ENCODE measurements at places on chromosomes 16 and 17.

- DNase-seq, result no peak
Measured at GRCh38 chr16:23966597-23967394, 131.0 kb downstream of the PRKCB start.

- no peak for DNase-seq
Measured at GRCh38 chr16:66903544-66904427, 14.9 kb downstream of the CDH16 start.

- DNase-seq, result no peak
Measured at GRCh38 chr17:8439681-8440080, 4.0 kb downstream of the NDEL1 start.

DNA sequence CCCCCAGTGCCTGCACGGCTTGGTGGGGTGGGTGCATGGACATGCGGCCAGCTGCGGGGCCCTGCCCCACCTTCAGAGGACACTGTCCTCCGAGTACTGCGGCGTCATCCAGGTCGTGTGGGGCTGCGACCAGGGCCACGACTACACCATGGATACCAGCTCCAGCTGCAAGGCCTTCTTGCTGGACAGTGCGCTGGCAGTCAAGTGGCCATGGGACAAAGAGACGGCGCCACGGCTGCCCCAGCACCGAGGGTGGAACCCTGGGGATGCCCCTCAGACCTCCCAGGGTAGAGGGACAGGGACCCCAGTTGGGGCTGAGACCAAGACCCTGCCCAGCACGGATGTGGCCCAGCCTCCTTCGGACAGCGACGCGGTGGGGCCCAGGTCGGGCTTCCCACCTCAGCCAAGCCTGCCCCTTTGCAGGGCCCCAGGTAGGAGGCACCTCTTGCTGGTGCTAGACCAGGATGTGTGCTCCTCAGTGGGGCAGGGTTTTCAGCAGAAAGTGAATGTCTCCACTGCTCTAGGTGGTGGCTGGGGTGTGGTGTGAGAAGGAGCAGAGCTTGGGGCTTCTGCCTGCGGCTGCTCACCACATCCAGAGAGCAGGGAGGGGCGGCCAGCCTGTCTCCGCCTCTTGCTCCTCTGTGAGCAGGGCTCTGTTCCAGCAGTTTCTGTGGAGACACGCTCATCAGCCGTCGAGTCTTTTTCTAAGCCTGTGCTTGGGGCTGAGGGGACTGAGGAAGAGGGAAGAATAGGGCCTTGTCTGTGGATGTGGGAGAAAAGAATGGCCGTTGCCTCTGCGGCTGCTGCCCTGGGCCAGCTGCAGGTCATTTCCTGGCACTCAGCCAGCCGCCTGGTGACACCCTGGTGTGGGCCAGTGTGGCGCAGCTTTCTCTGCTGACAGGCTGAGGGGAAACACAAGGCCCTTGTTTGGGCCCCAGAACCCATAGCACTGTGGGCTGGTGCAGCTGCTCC, 2.2 kb downstream of the ZNF276 start:
- DNase-seq, result no peak

DNA sequence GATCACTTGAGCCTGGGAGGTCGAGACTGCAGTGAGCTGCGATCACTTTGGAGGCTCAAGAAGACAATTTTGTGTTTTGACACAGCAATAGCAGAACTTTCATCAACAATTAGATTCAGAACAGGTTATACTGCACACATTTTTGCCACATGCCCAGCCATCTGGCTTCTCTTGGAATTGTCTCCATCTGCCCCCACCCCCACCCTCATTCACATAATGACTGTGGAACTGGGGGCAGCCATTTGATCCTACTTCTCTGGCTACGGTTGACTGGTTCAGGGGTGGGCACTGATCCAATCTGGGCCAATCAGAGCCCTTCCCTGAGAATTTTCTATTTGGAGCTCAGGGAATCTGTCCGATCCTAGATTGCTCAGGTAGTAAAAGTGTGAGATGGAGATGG, 14.0 kb downstream of the TMEM92 start:
- DNase-seq, result no peak

DNA sequence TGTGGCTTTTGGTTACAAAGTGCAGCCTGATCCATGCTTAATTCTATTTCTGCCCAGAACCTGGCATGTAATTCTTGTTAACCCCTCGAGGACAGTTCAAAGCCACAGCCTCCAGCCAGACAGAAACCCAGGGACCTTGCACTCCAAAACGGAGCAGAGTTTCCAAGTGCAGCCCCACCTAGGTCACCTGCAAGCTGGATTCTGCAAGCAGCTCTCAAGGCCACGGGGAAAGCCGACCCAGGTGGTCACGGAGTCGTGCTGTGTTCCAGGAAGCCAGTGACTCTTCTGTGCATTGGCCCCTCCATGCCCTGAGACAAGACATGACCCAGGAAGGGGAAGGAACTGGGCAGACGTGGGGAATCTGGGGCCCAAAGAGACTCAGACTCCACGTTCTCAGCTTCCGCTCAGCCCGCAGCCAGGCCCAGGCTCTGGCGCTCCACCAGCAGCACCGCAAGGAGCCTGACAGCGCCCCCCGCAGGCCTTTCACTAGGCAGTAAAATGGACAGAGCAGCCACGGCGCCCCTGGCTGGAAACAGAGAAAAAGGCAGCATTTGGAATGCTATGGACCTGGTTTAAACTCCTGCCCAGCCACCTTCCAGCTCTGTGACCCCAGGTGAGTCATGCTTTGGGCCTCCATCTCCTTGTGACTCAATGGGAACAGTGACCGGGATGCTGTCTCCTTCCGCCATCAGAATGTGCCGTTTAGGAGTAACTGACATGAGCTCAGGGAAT, 27.3 kb upstream of the GSG1L start:
- DNase-seq, result peak; percentile 88

- no peak for DNase-seq
Measured at GRCh38 chr17:4693416-4693815, 10.5 kb downstream of the PELP1 start.

DNA sequence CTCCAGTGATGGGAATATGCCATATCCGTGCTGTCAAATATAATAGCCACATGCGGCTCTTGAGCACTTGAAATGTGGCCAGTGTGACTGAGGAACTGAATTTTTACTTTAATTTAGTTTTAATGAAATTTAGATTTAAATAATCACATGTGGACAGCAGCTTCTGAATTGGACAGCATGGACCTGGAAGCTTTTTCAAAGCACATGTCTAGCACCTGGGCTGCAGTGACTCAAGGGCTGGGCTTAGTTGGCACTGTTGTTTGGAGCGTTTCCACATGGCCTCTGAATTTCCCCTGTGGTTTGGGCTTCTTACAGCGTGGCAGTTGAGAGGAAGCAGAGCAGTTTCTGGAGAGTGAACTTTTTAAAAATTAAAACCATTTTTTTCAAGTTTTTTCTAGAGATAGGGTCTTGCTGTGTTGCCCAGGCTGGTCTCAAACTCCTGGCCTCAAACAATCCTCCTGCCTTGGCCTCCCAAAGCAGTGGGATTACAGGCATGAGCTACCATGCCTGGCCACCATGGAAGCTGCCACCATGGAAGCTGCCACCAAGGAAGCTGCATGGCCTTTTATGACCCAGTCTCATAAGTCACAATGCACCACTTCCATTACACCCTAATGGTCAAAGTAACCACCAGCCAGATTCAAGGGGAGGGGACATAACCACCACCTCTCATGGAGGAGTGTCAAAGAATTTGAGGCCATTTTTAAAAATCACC, 6.7 kb upstream of the TOB1 start:
- no peak for DNase-seq

DNA sequence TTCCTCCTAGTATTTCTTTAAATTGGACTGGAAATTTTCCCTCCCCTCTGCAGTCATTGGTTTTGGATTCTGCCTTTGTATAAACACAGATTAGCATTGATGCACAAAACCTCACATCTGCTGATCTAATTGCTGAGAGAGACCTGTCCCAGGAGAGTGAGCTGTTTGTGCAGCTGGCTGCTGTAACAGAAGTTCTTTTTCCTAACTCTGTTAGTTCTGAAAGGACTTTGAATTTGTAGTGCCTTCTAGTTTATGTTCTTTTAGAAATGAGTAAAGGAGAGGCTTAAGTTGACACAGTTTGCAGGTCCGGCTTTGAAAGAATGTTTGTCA, 45.2 kb upstream of the KPNB1 start:
- DNase-seq, result no peak

DNA sequence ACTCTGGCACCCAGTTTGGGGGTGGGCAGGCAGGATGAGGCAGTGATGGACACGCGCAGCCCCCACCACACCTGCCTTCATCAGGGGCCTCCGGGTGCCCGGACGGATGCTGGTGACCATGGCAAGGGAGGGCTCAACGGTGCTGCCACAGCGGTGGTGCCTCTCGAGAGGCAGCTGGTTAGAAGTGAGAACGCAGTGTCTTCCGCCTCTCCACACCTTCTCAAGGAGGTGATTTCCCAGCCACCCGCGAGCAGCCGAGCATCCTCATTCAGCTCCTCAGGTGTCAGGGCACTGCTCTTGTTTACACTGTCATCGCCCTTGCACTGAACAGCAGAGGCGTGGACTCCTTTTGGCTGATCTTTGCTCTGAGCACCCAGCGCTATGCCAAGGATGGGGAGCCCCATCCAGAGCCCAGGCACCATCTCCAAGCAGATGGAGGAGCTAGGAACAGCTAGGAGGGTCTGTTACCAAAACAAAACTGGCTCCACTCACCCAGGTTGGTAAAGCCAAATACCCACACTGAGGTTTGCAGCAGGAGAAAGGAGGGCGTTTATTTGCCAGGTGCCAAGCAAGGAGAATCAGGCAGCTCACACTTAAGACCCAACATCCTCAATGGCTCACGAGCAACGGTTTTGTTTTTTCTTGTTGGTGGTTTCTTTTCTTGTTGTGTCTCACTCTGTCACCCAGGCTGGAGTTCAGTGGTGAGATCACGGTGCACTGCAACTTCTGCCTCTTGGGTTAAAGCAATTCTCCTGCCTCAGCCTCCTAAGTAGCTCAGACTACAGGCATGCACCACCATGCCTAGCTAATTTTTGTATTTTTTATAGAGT, 174.3 kb upstream of the TNRC6C start:
- no peak for DNase-seq

- peak; percentile 79 for DNase-seq
Measured at GRCh38 chr17:17313350-17313991, 10.3 kb downstream of the NT5M start.

DNA sequence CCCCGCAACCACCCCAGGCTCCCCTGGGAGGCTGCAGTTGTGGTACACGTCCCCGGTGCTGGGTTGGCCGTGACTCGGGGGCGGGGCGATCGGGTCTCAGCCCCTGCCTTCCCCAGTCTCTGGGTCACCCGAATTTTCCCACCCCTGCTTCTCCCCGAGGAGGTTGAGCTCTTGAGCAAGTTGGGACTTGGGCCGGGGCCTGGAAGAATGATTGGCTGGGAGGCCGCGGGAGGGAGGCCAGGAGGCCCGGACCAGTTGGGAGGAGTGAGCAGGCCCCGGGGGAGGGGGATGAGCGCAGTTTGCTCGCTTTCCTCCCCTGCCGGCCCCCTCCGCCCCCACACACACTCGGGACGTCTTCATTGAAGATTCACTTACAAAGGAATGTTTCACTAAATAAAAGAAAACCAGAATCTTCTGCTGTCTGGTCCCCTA, 4.5 kb upstream of the HEXIM1 start:
- peak; percentile 64 for DNase-seq

GRCh38 chr17:48047113-48047740, 932 bp upstream of the NFE2L1 start:
- DNase-seq, result no peak

- no peak for DNase-seq
Measured at GRCh38 chr17:82914375-82914774, 74.6 kb upstream of the ZNF750 start.

DNA sequence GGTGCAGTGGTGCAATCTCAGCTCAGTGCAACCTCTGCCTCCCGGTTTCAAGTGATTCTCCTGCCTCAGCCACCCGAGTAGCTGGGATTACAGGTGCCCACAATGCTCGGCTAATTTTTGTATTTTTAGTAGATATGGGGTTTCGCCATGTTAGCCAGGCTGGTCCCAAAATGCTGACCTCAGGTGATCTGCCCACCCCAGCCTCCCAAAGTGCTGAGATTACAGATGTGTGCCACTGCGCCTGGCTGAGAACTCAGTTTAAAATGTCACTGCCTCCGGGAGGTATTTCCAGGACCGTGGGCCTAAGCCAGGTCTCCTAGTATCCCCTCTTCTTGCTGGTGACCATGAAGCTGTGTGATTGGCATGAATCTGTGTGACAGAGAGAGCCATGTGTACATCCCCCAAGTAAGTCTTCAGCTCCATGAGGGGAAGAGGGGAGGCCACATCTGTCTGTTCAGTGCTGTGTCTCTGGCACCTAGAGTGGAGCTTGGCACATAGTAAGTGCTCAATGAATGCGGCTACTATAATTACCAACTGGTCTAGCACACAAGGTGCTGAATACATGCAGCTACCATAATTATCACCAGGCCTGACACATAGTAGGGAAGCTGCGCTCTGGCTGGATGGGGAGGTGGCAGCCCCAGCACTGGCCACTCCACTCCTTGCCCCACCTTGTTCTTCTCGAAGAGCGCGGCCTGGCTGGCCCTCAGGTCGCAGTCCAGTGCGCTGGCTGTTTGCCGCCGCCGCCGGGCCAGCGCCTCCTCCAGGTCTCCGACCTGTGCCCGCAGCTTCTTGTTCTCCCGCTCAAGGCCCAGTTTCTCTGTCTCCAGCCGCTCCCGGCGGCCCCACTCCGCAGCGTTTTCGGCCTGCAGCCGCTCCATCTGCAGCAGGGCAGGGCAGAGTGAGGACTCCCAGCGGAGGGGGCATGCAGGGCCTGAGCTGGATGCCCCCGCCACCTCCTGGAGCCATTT, 18.7 kb downstream of the CCDC102A start:
- DNase-seq, result no peak

All from WTC11 (cell line).